ENCODE measurements at places on chromosomes 13 and 19.

- DNase-seq, result no peak
Measured at GRCh38 chr19:12636631-12637030, 25.9 kb downstream of the ZNF791 start.

GRCh38 chr13:36395280-36395679 is 37.0 kb upstream of the CCNA1 start:
- DNase-seq, result peak; percentile 75

DNA sequence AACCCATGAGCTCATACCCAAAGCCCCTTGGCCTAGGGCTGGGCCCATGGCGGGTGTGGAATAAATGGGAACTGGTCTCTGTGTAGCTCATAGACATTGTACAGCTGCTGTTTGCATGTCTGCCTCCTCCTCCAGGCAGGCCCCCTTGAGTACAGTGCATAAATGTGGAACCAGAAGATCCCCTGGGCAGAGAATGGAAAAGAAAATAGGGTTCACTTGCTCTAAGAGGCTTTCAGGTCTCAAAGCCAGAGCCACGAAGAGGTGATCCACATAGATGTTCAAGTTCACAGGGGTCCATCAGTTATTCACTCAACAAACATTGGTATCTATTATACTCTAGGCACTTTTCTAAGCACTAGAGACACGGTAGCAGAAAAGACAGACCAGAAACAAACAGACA is 79.2 kb upstream of the CACNA1A start:
- no peak for DNase-seq

DNA sequence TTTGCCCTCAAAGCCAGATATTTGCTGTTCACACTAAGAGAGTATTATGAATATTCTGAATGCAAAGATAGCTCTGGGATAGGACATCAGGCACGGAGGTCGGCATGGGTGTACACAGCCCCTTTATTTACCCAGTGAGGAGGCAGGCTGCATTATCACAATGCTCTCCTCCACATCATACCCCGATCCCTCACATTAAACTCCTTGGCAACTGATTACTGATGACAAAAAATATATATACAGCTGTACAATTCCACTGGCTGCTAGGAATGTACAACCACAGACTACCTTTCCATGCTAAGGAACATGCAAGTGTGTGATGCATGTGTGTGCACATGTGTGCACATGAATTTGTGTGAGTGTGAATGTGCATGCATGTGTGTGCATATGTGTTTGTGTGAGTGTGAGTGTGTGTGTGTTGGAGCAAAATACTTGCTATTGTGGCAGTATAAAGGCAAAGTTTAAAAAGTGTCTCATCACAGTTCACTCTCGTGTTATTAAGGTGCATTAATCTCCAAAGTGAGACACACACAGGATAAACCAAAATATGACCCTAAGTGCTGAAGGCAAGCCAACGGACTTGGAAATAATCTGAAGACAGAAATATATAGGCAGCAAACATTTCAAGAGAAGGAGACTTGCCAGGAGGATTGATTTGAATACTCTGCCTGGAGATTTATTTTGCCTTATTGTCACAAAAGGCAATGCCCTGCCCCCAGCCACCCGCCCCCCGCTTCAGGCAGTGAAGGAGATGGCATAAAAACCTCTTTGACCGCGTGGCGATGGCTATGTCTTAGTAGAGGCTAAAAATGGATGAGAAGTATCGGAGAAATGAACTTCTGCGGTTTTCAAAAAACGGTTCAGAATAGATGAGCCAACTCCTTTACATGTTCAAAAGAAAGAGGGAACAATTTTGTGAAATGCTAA is 274.8 kb downstream of the TSHZ3 start:
- DNase-seq, result peak; percentile 22

GRCh38 chr19:11494634-11495285 is 10.9 kb downstream of the ZNF653 start:
- no peak for DNase-seq
